ENCODE measurements at places on chromosomes 11 and 22.

GRCh38 chr11:27839226-27839913 is 139.1 kb upstream of the BDNF start:
- DNase-seq, result peak; percentile 16

GRCh38 chr11:612201-612960 is 3.4 kb downstream of the IRF7 start:
- no peak for DNase-seq

DNA sequence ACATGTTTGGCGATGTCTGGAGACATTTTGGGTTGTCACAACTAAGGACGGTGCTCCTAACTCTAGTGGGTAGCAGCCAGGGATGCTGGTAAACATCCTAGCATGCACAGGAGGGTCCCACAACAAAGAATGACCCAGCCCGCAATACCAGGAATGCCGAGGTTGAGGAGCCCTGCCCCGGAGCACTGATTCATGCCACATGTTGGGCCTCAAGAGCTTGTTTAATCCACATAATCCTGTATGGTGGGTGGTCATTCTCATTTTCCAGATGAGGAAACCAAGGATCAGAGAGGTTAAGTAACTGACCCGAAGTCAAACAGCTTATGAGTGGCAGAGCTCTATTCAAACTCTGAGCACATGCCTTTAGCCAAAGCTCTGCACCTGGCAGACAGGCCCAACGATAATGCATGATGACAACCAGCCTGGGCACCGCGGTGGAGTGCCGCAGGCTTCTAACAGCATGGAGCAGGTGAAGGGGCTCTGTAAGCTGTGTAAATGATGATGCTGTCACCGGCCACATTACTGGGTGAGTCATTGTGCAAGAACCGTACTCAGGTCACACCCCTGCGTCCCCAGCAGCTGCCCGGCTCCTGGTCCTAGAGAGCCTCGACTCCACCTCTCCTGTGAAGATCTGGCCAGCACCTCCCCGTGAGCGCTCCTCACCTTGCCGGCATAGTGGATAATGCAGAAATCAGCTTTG is 58.6 kb downstream of the APOL1 start:
- no peak for DNase-seq

DNA sequence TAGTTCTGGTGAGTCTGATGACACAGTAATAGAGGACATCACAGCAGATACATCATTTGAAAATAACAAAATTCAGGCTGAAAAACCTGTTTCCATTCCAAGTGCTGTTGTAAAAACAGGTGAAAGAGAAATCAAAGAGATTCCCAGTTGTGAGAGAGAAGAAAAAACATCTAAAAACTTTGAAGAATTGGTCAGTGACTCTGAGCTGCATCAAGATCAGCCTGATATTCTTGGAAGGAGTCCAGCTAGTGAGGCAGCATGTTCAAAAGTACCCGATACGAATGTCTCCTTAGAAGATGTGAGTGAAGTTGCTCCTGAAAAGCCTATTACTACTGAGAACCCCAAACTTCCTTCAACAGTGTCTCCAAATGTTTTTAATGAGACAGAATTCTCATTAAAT is 38.7 kb downstream of the RTN3 start:
- no peak for DNase-seq

GRCh38 chr22:26534171-26534855 is 22.0 kb upstream of the TFIP11 start:
- DNase-seq, result no peak

- no peak for DNase-seq
Observed at GRCh38 chr11:102465696-102466095, 13.1 kb upstream of the TMEM123 start.

- DNase-seq, result no peak
Observed at GRCh38 chr22:44380756-44381486, 68.2 kb upstream of the SHISAL1 start.

DNA sequence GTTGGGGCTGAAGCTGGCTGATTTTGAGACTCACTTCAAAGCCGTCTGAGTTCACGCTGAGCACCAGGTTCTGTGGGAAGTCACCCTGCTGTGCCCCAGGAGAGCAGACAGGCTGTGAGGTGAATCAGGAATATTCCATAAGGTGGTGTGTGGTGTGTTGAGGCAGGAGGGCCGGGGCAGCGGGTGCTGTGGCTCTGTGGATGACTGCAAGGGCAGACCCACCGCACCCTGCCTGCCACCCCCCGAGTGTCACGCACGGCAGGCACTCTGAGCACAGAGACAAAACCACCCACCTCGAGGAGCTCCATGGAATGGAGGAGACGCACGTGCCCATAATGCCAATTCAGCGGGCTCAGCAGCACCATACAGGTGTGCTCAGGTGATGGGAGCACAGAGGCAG is 147.8 kb downstream of the PKNOX2 start:
- DNase-seq, result no peak

GRCh38 chr11:123683428-123684170 is 29.2 kb upstream of the SCN3B start:
- DNase-seq, result no peak

- no peak for DNase-seq
Observed at GRCh38 chr11:128479144-128479543, 108.2 kb downstream of the ETS1 start.

DNA sequence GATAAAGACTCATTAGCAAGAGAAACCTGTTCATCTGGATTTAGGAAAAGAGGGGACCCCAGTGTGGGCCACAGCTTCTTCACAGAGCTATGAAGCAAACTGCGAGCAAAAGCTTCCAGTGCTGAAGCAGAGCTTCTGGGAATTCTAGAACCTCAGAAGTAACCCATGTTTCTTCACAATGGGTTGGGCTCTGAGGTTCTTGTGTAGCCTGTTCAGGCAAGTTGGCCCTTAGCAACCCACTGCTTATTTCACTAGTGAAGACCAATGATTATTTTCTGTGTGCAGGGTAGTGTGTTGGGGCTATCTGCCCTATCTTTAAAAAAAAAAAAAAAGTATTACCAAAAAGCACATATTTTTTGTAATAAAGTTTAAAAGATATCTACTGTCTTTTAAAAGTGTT is at the start of gene ACRV1:
Gene ACRV1 (minus strand): TSS at position 101 of the 400 bp plus-strand sequence. CDS start 67 bp downstream, at position 34.
- no peak for DNase-seq

- no peak for DNase-seq
Observed at GRCh38 chr11:133269267-133269666, 263.0 kb downstream of the OPCML start.

- DNase-seq, result no peak
Observed at GRCh38 chr11:6251990-6252473, 7.6 kb upstream of the CCKBR start.

DNA sequence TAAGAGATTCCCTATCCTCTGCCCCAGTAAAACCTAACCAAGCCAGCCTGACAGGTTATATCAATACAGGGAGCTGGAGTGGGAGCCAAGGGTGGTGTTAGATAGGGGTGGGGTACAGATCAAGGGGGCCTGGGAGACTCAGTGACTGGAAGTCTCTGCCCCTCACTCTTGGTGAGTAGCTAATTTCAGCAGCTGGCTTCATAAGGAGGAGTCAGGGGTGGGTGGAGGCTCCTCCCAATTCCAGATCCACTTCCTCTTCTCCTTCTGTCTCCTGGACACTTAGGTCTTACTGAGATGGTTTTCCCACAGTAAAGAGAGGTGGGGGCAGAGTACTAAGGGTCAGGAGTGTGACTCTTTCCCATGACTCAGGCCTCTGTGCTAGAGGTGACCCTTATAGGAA is 1.1 kb upstream of the VSIG2 start:
- no peak for DNase-seq

- DNase-seq, result no peak
Observed at GRCh38 chr22:50084080-50084477, 1.1 kb downstream of the MLC1 start.

DNA sequence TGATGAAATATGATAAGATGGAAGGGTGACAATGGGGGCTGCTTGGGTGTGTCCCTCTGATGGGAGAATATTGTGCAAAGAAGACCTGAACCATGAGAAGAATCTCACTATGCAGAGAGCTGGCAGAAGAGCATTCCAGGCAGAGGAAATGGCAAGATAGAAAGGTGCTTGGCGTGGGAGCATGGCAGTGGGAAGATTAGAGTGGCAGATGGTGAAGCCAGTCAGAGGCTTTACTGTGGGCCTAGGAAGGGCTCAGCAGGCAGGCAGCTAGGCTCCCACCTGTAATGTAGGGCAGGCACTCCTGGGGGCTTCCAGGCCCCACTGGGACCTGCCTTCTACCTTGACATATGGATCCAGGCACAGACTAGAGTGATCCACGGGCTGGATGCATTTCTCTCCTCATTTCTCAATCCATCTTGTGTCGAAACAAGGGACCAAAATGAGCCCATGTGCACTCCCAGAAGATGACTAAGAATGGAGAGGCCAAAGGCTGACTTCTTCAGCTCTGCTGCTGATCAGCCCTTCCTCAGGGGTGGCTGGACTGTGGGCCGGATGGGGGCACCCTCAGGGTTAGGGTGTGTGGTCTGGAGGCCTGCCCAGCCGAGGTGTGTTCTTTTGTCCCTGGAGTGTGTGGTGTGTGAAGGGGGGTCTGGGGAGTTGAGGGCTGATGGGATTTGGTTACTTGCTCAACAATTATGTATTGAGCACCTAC is 88.3 kb downstream of the TSPAN18 start:
- DNase-seq, result no peak

DNA sequence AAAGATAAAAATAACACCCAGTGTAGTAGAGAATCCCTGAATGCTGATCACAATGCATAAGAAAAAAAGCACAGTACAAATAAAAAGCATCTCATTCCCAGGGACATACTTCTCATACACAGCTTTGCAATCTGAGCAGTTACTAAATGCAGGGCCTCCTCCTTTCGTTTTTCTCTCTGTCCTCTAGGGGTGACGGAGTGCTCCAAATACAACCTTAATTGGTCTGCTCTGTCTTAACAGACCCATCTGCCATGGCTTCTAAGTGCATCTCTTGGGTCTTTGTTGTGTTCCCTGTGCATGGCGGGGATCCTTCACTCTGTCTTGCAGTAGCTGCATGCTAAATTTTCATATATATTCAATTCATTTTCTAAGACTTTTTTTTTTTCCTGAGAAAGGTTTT is 1114.2 kb upstream of the RAG2 start:
- no peak for DNase-seq

GRCh38 chr22:37182949-37183245 is 5.2 kb downstream of the C1QTNF6 start:
- no peak for DNase-seq

- no peak for DNase-seq
Observed at GRCh38 chr11:68127714-68128681, 6.8 kb upstream of the CHKA start.

All from HFF-Myc (cell line).